ENCODE measurements at places on chromosomes 11 and 22.

- DNase-seq = no peak
Observed at GRCh38 chr11:44583353-44583669, 17.8 kb downstream of the CD82 start.

DNA sequence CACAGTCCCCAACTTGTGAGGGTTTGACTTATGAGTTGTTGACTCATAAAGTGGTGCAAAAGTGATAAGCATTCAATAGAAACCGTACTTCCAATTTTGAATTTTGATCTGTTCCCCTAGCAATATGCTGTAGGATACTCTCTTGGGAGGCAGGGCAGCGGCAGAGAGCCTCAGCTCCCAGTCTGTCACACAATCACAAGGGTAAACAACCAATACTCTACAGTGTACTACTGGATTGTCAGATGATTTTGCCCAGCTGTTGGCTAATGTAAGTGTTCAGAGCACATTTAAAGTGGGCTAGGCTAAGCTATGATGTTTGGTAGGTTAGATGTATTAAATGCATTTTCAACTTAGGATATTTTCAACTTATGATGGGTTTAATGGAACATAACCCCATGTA, 13.7 kb upstream of the NXPE2 start:
- DNase-seq = no peak

DNA sequence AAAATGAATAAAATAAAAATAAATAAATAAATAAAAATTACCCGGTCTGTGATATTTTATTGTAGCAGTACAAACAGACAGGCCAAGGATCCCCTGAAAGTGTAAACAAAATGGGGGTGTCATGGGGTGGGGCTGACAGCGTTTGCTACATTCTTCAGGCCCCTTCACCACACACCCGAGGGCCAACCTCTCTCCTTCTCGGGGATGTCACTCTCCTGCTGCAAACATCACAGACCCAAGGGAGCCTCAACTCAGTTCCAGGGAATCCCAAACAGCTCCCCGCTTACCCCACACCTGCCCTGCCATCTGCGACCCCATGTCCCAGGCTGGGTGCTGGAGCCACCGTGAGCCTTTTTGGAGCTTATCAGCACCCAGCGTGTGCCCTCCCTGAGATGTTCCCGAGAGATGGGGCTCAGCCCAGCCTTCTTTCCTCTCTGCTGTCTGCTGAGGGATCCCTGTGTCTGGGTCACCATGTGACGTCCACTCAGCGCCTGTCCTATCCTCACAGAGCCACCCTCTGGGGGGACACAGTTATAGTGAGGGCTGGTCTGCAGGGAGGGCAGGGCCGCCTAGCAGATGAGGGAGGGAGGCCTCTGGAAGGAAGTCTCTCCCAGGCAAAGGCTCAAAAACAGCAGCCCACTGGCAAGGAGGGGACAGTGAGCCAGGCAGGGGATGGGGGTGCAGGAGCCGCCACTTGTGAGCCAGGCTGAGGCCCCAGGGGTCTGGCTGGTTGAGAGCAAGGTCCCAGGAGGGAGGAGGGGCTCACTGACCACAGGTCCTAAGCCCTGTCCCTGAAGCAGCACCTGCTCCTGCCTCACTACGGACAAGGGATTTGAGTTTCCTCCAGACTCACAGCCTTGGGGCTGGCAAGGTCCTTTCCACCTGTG, 1041.6 kb downstream of the BRD1 start:
- DNase-seq = no peak

GRCh38 chr11:118252688-118253087, 523 bp upstream of the MPZL3 start:
- DNase-seq = no peak

GRCh38 chr11:13831696-13832095, 130.8 kb upstream of the SPON1 start:
- no peak for DNase-seq

- no peak for DNase-seq
Observed at GRCh38 chr22:49112661-49113626, 714.7 kb downstream of the BRD1 start.

DNA sequence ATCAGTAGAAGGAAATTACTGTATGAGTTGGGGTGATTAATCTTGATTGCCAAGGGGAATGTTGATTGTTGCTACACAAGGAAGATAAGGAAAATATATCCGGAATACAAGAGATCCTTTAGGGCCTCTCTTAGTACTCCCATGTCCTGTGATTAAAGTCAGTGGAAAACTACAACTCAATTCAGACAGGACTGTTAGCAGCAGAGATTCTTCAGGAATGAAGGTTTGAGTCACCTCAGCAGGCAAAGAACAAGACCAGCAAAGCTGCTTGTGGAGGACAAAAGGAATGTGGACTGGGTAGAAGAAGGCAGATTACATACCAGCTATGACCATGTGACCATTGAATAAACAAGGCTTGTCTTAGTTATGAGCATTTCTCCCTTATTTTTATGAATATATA, 478.2 kb downstream of the BUD13 start:
- no peak for DNase-seq

GRCh38 chr22:20086101-20086599, 6.1 kb downstream of the DGCR8 start:
- DNase-seq = no peak

GRCh38 chr11:124514131-124514530, 29.3 kb downstream of the OR8B12 start:
- DNase-seq = no peak

DNA sequence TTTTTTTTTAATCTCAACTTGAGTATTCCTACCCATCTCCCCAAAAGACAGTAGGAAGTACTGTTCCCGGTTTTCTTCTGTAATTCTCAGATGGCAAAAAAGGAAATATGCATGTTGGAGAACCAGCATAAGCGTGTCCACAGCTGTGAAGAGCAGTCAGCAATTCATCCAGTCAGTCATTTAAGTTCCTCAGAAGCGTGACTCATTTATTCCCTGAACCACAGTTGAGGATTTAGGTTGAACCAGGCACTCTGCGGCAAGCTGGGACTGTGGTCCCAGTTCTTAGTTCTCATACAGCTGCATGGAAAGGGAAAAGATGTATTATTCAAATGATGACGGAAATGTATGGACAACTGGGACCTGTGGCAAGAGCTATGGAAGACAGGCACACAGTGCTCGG, 61.0 kb upstream of the MYO18B start:
- no peak for DNase-seq

GRCh38 chr11:79110321-79110720, 330.5 kb downstream of the TENM4 start:
- no peak for DNase-seq

DNA sequence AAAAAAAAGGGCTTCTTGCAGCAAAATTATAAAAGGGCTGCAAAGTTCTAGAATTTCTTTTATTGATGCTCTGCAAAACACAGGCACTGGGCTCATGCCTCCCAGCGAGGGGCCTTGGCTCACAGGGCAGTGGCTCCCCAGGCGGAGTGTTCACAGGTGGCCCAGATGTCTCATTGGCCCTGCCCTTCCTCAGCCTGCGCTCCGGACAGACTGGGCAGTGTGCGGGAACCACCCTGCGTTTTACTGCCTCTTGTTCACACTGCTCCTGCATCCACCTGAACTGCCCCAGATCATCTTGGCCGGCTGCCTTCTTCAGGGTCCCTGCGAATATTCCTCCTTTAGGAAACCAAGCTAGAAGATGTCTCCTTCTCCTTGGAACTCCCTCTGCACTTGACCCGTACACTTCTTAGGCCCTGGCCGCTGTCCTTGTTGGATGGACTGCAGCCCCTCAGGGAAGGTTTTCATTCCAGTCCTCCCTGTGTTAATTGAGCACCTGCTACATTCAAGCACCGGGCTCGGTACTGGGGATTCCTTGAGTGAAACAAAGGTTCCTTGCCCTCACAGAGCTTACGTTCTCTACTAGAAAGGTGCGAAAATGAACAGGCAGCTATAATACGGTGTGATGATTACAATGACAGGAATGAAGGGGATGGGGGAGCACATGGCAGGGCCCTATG, 4.5 kb downstream of the TUBA8 start:
- no peak for DNase-seq

DNA sequence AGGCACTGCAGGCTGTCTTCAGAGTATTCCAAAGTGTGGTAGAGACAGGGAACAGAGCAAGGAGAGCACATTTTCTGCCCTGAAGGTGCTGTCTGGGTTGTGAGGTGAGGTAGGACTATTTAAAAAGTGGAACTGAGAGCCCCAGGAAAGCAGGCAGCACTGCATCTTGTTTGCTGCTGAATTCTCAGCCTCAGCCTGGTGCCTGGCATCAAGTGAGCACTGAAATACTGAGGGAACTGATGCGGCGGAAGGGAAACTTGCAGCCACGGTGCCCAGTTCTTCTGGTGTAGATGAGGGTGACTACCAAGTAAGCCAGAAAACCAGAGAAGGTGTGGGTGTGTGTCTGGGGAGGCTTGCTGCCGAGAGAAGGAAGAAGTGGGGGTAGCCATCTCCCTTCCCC, 59.5 kb downstream of the TNRC6B start:
- DNase-seq = no peak

GRCh38 chr11:103325686-103326069, 216.5 kb downstream of the DYNC2H1 start:
- DNase-seq = no peak

GRCh38 chr11:68251765-68252164, 20.0 kb downstream of the C11orf24 start:
- DNase-seq = no peak

GRCh38 chr11:99098751-99099150, 78.0 kb downstream of the CNTN5 start:
- DNase-seq = no peak

DNA sequence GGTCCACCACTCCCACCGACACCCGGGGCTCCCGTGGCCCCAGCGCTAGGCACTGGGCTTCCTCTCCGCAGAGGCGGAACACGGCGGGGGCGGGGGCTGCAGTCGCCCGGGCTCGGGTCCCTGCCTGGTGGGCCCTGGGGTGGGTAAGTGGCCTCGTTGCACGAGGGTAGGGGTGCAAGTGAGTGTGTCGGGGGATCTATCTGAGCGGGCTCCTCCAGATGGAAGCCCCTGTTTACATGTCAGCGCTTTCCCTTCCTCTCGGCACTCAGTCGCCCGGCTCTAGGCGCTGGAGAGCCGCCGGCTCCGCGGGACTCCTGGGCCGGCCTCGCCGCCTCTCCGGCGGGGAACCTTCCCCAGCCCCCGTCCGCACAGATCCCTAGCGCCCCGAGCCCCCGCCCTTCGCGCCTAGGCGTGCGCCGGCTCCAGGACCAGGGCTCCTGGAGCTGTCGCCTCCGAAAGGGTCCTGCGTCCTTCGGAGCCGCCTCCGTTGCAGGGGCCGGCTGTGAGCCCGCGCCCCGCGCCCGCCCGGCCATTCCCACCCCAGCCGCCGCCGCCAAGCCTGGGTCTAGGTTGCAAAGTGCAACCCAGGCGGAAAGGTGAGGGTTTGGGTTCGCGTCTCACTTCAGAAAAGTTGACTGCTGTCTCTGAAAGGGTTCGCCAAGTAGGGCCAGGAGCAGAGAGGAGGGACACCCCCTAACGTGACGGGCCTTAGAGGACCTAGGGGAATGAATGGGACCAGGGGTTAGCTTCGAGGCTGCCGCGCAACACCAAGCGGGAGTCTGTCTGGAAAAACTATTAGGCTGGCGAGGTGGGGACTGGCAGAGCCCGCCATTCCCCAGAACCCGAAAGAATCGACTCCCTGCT, 978 bp downstream of the FLI1 start:
- DNase-seq = no peak

- no peak for DNase-seq
Observed at GRCh38 chr11:115656669-115657068, 152.5 kb upstream of the CADM1 start.

GRCh38 chr11:61978703-61979661, 11.5 kb upstream of the FTH1 start:
- no peak for DNase-seq

DNA sequence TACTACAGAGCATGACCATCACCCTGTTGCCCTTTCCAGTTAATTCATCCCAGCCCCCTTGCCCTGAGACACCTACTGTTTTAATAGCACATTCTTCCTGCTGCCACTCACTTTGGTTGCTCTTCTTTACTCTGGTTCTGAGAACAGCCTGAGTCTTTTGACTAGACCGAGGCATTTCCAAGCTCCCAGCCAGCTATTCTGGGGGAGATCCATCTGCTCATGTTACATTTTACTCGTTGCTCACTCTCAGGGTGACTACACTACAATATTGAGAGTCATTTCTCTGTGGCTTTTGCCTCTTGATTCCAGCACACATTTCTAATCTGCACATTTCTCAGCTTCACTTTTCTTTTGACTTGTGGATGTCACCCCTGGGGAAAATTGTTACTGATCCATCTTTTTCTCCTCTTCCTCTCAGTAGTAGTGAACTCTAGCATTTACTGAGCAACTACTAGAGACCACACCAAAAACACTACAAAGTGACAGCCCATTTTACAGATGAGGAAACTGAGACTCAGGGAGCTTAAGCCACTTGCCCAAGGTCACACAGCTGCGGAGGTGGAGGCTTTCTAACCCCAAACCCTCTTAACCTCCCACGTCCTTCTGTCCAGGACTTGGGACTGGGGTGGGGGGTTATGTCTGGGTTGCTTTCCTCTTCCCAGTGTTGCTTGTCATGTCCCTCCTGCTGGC, 117.8 kb downstream of the C11orf91 start:
- no peak for DNase-seq

GRCh38 chr11:13386567-13386966, 76.5 kb downstream of the BTBD10 start:
- no peak for DNase-seq

- DNase-seq = no peak
Observed at GRCh38 chr22:49991907-49992533, 20.5 kb downstream of the IL17REL start.

DNA sequence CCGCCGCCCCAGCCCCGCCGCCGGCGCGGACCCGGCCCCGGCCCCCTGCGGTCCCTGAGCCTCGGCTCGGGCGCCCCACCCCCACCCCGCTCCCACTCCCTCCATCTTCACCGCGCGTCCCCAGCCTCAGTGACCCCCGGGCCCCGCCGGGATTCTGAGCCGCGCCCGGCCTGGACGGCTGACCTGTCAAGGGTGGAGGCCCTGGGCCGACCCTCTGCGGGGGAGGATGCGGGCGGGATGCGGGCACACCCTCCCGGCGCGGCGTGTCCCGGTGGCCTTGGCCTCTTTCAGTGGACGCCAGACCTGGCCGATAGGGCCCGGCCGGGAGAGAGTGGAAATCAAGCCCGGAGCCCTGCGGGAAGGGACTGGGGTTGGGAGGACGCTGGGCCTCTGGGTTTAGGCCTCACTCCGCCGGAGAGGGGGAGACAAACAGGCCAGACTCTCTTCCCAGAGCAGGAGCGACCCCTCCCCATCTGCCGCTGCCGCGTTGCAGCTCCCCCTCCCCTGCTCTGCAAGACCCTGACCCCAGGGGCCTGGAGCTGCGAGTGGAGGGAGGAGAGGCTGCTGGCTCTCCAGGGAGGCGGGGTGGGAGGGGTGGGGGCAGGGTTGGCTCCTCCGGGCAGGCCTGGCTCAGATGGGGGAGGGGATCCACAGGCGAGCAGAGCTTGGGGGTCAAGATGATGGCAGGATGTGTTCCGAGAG, 525 bp downstream of the MAPK8IP2 start:
- DNase-seq = no peak

GRCh38 chr11:71470946-71471345, 17.9 kb downstream of the NADSYN1 start:
- no peak for DNase-seq

GRCh38 chr22:31138126-31138525, 2.2 kb downstream of the PLA2G3 start:
- no peak for DNase-seq

GRCh38 chr11:109552376-109552775, 130.4 kb downstream of the C11orf87 start:
- DNase-seq = no peak

- DNase-seq = peak; percentile 32
Observed at GRCh38 chr11:133927690-133928627, 28.8 kb downstream of the IGSF9B start.

All from NCI-H1417 treated with DMSO at 0.1 percent for 48 hours (cell line).